ENCODE measurements at places on chromosomes 12 and 14.

GRCh38 chr12:66013224-66013623 is 117.3 kb downstream of the LLPH start:
- DNase-seq, result no peak

- no peak for DNase-seq
Measured at GRCh38 chr12:79747274-79747673, 56.5 kb upstream of the PAWR start.

DNA sequence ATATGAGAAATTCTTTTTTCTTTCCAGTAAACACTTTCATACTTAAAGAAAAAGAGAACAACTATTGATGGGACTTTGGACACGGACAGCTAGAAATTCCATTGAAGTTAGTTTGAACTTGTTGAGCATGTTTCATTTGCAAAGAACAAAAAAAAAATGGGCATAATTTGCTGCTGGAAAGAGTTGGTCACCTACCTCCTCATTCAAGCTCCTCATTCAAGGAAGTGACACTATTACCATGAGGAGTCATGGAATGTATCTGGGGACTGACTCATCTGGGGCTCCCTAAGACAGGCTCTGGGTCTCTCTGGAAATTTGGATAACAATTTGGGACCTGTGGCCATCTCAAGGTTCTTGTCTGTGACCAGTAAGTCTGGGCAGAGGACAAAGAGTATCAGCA is 50.4 kb downstream of the KICS2 start:
- DNase-seq, result no peak

DNA sequence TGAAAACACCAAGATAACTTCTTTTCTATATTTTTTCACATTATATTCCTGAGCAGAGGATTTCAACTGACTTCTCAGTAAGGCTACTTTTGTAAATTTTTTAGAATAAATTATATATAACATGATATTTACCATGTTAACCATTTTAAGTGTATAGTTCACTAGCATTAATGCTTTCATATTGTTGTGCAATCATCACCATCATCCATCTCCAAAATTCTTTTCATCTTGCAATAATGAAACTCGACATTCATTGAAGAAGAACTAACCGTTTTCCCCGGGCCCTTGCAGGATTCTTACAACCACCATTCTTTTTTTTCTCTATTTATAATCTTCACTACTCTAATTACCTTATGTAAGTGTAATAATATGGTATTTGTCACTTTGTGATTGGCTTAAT is 1036.1 kb downstream of the LRFN5 start:
- no peak for DNase-seq
